ENCODE measurements at places on chromosomes 6 and 20.

DNA sequence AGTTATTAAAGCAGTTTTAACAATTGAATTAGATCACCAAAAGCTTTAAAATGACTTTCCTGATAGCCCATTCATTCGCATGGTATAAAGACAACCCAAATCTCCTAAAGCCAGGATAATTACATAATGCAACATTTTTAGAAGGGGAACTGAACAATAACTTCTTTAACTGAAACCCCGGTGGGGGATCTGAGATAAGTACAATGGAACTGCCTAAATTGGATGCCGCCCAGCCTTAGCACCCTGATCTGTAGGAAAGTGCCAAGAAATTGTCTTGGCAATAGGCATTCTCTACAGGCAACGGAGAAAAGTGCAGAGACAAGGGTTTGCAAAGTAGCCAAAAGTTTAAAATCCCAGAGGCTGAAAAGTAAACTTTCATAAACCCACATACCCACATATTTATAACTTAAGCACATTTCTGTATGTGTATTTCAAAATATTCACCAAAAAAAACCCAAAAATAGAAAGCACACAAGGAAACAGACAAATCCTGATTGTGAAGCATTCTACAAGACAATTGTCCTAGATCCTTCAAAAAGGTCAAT lies 98.8 kb upstream of the BEND6 start:
- DNase-seq, result no peak

GRCh38 chr6:31399589-31400466 lies 3.6 kb upstream of the MICA start:
- DNase-seq, result peak; percentile 90

DNA sequence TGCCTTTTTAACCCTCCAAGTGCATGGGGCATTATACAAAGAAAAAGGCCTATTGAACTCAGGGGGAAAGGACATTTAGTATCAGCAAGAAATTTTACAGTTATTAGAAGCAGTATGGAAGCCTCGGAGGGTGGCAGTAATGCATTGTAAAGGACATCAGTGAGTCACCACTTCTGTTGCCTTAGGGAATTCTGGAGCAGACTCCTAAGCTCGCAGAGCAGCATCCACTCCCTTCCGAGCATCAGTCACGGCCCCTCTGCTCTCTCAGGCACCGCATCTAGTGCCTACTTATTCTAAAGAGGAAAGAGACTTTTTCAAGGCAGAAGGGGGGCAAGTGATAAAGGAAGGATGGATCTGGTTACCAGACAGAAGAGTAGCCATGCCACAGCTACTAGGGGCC lies 296.5 kb downstream of the RNGTT start:
- peak; percentile 65 for DNase-seq

- DNase-seq, result no peak
Measured at GRCh38 chr6:37776566-37776965, 43.0 kb upstream of the ZFAND3 start.

- DNase-seq, result no peak
Measured at GRCh38 chr6:32462609-32463008, 22.9 kb downstream of the HLA-DRA start.

- peak; percentile 78 for DNase-seq
Measured at GRCh38 chr6:4369616-4370015, 234.2 kb upstream of the ECI2 start.

DNA sequence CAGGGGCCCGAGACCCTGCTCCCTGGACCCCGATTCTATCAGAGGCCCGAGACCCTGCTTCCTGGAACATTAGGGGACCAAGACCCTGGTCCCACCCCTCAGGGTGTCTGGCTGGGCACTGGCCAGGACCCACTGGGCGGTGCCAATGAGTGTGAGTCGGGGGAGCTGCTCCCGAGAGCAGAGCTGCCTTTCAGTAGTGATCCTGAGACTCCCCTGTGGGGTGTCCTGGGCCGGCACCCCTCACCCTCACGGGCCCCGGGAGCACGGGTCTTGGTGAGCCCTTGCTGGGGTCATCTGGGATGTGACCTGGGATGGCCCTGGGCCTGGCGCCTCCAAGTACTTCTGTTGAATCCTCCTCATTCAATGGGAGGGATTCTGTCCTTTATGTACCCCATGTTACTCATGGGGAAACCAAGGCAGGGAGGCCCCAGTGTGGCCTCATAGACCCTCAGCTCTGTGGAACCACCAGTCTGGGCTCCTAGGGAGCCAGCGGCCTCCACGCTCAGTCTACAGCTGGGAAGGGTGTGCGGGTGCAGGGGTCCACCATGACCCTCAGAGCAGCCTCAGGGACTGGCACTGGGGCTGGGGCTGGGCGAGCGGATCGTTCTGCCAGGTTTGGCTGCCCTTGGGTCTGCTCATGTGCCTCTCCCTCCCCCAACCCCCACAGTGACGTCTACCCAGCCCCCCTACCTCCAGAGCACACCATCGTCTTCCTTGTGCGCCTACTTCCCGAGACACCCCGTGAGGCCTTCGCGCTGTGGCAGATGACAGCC lies 25.6 kb downstream of the COL20A1 start:
- no peak for DNase-seq

DNA sequence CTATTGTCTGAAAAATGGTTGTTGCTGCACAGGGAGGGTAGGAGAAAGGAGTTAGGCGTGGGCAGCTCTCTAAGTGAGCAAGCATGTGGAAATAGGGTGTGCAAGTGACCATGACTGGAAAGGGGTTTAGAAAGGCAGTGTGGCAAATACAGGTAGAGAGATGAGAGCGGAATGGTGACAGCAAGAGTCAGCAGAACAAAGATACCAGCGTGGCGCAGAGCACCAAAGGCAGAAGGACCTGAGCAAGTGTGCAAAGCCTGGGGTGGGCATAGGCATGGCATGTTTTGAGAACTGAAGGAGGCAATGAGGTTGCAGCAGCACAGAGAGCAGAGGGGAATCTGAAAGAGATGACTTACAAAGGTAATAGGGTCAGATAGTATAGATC lies 17.0 kb downstream of the RNF217 start:
- DNase-seq, result no peak

GRCh38 chr6:135675862-135676261 lies 175.6 kb upstream of the PDE7B start:
- DNase-seq, result peak; percentile 56

DNA sequence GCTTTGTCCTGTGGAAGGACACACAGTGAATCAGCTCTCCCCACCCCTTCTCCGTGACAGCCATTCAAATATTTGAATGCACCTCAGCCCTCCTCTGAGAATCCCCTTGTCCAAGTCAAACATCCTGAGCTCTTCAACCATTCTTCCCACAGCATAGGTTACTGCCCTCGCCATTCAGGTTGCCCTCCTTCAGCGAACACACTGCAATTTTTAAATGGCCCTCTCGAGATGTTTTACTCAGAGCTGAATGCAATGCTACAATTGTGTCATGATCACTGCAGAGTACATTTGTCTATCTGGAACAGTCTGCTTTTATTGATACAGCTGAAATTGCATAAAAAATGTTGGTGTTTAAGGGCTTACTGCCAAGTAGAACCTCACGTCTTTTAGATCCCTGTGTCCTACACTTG lies 48.9 kb downstream of the SLC2A12 start:
- no peak for DNase-seq
